Stimulated activated CD8-positive, alpha-beta memory T cell treated with anti-CD3 and anti-CD28 coated beads, Interleukin-7, amount 100 ng/mL, for 24 hours (primary cell): ENCODE measurements at places on chromosomes 3 and 15.

DNA sequence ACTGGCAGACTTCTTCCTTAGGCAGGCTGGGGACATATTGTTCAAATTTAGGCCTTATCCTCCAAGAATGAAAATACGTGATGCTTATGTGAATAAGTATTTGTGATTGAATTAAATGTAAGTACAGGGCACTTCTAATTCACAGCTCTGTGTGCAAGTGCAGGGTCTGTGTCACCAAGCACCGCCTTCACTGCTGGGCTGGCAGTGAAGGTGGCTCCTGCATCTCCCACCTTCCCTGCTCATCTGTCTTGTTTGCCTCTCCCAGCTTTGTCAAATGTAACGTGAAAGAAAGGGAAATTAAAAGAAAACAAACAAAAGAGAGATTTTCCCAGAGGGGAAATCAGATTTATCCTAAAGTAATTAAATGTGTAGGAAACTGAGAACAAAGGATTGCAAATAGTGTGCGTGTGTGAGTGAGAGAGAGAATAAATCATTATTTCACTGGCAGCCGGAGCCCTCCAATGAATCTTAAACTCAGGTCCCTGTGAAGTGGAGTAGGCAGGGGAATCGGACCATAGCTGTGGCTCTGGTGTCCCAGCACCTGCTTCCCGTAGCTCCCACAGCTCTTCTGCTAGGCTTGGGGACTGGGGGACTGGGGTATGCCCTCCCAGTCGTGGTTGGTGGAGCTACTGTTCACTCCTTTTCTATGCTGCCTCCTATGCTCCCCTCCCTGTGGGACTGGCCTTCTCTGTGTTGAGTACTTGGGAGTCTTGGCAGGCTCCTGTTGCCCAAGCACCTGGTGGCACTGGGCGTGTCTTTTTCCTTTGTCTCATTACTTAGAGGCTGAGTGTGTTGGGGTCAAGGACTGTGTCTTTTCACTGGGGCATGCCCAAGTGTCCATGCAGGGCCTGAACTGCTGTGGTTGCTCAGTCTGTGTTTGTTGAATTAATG is 222.2 kb downstream of the EPHB1 start:
- no peak for DNase-seq

GRCh38 chr3:101195951-101196713 is 124.2 kb downstream of the IMPG2 start:
- no peak for DNase-seq

GRCh38 chr3:105821433-105821832 is 47.4 kb downstream of the CBLB start:
- DNase-seq: no peak

- DNase-seq: no peak
Observed at GRCh38 chr3:188342991-188343732, 189.2 kb downstream of the LPP start.

- no peak for DNase-seq
Observed at GRCh38 chr3:142817356-142817755, 71.5 kb downstream of the PCOLCE2 start.

DNA sequence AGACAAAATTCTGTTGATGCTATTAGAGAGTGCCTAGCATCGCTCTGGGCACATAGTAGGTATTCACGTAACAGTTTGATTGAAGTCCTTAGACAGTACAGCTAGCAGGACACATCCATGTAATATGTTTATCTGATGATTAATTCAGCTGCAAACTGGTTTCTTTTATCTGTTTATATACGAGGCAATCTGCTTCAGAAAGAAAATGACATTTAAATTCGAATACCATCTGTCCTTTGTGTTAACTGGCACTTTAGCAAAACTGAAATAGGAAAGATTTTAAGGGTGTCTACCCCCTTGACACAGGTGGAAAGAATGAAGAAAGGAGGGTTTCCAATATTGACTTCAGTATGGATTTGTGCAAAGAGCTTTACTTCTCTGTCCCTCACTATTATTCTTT is 192.5 kb downstream of the MFSD1 start:
- no peak for DNase-seq

- DNase-seq: no peak
Observed at GRCh38 chr3:71129611-71130431, 453.7 kb downstream of the FOXP1 start.

DNA sequence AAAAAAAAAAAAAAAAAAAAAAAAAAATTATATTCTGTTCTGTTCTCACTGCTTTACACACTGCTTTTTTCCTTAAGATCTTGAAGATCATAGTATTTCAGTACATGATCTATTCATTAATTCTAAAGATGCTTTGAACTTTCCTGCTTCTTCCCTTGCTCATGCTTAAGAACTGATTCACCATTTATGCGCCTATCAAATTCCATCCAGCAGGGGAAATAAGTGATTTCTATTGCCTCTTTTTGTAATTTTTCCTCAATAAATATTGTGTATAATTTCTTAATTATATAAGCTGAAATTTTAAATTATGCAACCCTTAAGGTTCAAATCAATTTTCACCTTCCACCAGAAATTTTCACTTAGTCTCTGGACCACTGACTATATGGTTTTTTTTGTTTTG is 10.6 kb downstream of the DENND6A start:
- DNase-seq: no peak

DNA sequence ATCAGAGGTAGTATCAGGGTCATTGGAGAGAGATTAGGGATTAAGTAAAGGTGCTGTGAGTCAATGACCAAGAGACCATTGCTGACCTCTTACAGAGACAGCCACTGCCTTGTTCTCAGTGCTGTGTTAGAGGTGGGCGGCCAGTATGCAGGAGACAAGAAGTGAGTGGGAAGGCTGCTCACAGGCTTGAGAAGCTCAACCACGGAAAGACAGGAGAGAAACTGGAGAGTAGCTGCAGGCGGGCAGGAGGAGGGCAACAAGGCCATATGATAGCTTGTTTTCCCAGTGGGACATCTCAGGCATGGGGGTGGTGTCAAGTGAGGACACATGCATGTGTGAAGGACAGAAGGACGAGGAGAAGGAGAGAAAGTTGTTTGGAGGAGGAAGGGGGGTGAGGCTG is 237.3 kb downstream of the PDCD6IP start:
- DNase-seq: no peak

- DNase-seq: no peak
Observed at GRCh38 chr3:77468626-77469020, 428.7 kb downstream of the ROBO2 start.

DNA sequence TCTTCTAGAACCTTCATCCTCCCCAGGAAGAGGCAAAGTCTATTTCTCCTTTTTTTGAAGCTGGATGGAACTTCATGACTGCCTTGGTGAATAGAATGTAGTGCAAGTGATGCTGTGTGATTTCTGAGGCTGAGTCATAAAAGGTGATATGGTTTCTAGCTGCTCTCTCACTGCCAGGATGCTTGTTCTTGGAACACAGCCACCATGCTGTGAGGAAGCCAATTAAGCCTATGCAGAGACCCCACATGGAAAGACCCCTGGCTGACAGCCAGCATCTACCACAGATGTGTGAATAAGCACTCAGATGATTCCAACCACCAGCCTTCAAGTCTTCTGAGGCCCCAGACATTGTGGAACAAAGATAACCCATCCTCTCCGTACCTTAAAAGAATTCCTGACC is 57.0 kb downstream of the ISL2 start:
- DNase-seq: no peak

DNA sequence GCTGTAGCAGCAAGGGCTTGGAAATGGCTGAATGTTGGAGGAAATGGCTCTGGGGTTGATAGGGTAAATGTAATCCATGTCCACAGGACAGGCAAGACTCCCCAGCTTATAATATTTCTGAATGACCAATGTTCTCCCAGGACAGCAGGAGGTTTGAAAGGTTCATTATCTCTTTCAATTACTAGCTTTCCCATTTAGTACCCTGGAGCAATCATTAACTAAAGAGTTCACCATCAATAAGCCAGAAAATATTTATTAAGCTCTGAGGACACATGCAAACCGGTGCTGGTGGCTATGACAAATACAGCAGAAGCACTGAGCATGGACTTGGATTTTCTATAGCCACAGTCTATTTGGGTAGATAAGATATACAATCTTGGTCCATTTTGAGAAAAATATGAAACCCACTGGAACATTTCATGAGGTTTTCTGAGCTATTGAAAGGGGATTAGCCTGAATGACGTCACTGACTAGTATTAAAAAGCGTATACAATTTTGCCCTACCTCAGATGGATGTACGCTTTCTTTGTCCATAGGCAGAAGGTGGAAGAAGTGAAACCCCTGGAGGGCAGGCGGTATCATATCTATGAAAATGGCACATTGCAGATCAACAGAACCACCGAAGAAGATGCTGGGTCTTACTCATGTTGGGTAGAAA is 166.2 kb downstream of the CHL1 start:
- no peak for DNase-seq

GRCh38 chr15:83205725-83206324 is 1.8 kb downstream of the HDGFL3 start:
- no peak for DNase-seq

DNA sequence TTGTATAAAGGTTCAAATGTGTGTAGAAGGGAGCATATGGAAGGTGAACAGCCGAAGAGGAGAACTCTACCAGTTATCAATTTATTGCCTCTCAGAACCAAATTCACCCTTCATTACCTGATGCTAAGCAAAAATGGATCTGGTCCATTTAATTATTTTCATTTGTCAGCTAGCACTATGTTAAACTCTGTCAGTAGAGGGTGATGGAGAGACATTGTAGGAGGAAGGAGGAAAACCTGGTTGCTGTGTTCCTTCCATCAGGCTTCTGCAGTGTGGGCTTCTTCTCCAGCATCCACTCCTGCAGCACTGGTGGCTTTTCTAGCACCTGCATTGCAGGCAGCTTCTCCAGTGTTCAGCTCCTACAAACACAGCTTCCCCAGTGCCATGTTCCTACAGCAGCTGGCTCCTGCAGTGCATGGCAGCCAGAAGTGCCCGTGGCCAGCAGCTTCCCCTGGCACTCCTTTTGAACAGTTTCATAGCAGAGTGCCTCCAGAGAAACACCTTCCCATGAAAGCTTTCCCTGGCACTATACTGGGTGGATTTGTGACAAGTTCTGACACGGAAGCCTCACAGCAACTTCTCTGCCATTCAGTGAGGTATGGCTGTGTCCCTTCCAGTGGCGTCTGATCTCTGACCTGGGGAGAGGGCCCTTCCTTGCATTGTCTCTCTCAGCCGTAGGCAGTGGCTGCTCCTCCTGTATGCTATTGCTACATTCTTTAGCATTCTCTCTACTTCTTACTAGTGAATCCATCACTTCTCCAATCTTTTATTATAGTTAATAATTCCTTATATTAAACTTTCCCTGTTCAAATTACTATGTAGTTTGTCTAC is 14.6 kb upstream of the IL17RD start:
- no peak for DNase-seq

GRCh38 chr15:71549091-71549490 is 261.3 kb upstream of the NR2E3 start:
- no peak for DNase-seq

- no peak for DNase-seq
Observed at GRCh38 chr3:115633467-115633866, 10.2 kb downstream of the GAP43 start.

GRCh38 chr3:59189526-59189925 is 139.7 kb upstream of the CFAP20DC start:
- DNase-seq: no peak

DNA sequence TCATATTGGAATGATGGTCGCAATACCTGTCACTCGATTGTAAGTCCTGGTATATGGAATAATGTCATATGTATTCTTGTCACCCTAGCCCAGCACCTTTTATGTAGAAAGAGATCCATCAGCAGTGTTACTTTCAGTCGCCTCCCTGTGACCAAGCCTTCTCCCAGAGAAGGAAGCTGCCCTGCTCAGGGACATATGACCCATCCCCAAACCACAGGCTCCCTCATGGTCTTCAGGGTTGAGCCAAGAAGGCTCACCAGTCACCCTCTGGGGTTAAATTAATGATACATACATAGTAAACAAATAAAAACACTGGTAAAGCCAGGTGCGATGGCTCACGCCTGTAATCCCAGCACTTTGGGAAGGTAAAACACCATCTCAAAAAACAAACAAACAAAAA is 4.6 kb upstream of the MFGE8 start:
- no peak for DNase-seq

DNA sequence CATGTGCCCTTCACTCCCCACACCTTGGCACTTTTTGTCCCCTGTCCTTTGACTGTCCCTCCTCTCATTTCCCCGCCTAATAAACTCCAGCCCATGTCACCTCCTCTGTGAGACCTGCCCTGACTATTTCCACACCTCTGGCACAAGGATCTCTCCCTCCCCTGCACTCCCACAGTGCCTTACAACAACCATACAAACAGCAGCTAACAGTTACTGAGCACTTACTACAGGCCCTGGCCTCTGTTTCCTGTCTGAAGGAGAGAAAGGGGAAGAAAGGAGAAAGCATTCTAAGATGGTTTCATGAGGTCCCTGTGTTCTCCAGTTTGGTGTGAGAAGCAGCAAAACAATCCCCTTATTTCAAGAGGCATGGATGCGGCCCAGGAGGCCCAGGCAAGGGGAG is 20.0 kb upstream of the TRH start:
- no peak for DNase-seq

DNA sequence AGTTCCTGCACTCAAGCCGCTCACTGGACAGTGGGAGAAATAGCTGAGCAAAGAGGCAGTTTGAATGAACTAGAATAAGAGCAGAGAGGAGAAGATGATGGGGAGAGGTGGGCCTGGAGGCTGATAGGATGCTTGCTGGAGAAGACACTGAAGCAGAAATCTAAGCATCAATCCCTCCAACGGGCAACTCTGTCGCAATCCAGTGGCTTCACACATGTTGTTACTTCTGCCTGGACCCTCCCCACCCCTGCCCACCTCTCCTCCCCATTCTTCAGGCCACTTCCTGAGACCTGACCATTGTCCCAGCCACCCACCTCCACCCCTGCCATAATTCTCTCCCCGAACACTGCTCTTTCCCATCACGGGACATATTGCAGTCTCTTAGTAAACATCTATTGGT is 76.0 kb downstream of the SRGAP3 start:
- no peak for DNase-seq

- no peak for DNase-seq
Observed at GRCh38 chr15:34223904-34224596, 766 bp upstream of the EMC4 start.

GRCh38 chr15:99983171-99983885 is 250.1 kb upstream of the LYSMD4 start:
- no peak for DNase-seq

DNA sequence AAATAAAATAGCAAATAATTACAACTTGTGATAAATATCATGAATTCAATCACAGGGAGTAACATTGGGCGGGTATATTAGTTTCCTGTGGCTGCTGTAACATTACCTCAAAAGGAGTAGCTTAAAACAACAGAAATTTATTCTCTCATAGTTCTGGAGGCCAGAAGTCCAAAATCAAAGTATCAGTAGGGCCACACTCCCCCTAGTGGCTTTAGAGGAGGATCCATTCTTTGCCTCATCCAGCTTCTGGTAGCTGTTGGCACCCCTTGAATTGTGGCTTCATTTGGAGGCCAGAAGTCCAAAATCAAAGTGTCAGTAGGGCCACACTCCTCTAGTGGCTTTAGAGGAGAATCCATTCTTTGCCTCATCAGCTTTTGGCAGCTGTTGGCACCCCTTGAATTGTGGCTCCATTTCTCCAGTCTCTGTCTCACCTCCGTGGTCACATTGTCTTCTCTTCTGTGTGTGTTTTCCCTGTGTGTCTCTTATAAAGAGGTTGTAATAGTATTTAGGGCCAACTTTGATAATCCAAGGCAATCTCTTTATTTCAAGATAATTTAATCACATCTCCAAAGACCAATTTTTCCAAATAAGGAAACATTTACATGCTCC is 3.1 kb upstream of the CFAP20DC start:
- DNase-seq: no peak

- DNase-seq: no peak
Observed at GRCh38 chr3:1953536-1953935, 145.1 kb upstream of the CNTN4 start.

GRCh38 chr3:140315955-140316354 is 361.9 kb upstream of the TRIM42 start:
- no peak for DNase-seq

- DNase-seq: no peak
Observed at GRCh38 chr3:2523281-2523836, 424.7 kb downstream of the CNTN4 start.
